ENCODE measurements at places on chromosomes 6 and 20.

DNA sequence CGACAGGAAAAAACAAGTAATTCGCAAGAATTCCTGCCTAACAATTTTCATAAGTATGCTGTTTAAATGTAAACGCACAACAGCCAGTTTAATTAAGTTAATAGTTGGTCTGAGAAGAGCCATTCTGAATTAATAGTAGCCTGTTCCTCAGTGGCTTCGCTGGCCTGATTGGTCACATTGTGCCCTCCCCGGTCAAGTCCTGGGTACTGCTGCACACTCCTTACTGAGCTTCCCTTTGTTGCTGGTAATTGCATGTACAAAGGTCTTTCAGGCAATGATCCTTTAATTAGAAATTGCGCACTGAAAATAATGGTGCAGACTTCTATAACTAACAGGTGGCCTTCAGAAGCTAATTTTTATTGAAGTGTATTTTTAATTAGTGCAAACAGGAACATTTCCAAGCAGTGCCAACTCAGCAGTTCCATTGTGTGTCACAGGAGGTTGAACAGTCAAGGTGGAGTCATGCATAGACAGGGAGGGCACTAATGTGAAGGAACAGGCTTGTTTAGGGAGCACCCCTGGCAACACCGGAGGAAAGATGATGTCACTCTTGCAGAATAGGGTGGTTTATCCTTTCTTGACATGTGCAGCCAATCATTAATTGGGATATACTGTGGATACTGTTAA lies 92.6 kb upstream of the SLC22A23 start:
- DNase-seq = no peak

- DNase-seq = peak; percentile 44
Measured at GRCh38 chr6:11251553-11252360, 19.3 kb upstream of the NEDD9 start.

DNA sequence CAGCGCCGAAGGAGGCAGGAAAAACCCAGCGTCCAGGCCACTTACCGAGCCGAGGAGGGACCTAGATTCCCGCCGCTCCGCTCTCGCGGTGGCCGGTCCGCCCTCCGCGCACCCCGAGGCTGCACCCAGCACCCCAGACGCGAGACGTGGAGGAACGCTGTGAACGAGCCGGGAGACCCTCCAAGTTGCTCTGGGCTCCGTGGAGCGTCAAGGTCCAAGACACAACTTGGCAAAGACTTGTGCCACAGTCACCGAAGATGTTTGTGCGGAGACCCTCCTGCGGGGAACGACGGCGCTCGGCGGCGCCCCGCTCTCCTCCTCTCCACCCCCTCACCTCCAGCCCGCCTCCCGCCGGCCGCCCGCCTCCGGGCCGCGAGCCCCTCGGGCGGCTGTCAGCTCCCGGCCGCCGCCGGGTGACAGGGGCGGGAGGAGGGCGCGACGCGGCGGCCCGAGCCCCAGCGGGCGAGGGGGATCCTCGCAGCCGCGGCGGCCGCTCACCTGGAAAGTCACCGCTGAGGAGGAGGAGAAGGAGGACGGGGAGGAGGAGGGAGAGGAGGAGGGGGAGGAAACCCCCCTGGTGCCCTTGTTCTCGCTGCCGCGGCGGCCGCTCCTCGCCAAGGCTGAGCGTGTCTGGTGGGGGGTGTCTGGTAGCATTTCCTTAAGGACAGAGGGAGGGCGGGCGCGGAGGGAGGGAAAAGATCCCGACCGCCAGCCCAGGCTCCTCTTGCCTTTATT lies 637 bp upstream of the HIVEP2 start:
- peak; percentile 63 for DNase-seq

DNA sequence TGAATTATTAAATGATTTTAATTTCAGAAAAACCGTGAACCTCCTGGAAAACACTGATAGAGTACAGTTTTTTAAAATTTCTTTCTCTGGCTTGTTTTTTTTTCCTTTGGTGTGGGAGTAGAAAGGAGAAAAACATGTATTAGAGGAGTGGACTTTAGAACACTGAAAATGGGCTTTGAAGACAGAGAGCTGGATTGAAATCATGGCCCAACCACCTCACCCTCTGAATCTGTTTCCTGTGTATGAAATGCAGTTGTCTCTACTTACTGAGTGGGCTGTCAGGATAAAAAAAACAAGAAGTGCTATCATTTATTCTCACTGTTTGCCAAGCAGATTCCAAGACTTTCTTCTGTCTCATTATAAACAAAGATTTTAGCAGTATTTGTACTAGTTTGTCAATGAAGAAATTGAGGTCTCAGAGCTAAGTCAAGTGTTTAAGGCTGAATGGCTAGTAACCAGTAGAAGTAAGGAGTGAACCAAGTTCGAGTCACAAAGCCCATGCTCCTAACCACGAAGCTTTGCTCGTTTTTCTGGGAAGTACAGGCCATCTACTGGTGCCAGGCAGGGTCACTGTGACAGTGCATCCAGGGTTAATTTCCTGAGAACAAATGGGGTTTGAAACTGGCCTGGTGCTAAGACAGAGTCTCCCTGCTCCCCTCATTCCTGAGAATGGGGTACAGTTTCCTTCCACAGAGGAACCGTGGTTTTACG lies 256.4 kb downstream of the TMEM242 start:
- DNase-seq = no peak

GRCh38 chr6:170028629-170029345 lies 262.1 kb downstream of the DLL1 start:
- DNase-seq = no peak

DNA sequence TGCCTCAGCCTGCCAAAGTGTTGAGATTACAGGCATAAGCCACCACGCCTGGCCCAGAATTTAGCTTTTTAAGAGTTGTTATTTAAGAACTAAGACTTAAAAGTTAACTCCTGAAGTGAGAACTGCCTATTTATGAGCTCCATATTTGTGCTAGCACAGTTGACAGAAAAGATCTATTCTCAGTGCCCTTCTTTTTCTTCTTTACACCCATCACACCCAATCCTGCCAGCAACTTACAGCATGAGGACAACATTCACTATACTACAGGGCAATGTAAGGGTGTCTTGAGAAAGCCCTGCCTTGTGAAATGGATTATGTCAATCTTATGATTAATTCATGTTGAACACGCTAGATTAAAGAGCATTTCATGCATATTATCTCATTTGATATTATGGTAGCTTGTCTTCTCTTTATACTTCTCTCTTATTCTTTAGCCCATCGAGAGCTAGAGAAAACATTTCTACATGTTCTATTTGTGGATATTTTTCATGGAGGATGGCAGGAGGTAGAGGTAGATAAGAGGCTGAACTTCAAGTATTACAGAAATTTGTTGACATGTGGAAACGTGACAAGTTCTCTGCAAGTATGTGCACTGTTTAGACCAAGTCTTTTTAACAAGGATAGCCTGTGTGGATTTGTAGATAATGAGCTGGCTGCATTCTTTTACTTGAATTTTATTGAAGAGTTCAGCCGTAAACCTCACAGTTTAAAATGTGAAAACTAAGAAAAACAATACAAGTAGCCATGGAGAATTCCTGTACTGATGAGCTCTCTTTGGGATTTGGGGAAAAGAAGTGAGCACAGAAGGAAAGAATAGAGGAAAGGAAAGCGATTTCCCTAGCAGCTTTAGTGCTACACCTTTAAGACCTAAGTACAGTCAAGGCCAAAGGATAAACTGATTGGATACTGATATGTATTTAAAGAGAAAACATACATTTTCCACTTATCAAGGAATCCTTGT lies 212.2 kb downstream of the ARHGAP18 start:
- DNase-seq = no peak

DNA sequence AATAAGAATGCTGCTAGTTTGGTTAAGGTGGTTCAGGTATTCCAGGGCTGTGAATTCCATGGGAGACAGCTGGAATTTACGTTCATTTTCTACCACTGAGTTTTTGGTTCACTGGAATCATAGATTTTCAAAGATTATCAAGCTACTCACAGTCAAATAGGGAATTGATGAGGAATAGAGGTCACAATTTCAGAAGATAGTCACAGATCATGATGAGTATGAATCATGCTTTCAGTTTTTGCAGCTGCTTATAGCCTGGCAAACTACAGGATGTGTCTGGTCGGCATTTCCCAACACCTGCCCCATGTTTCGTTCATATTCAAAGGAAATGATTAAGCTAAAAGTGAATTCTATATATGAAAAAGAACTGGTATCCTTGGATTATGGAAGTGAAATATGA lies 58.7 kb downstream of the BCKDHB start:
- DNase-seq = no peak

GRCh38 chr6:128519132-128519930 lies 1.1 kb downstream of the PTPRK start:
- peak; percentile 50 for DNase-seq

- DNase-seq = peak; percentile 41
Measured at GRCh38 chr20:59351157-59352040, 51.0 kb downstream of the EDN3 start.

DNA sequence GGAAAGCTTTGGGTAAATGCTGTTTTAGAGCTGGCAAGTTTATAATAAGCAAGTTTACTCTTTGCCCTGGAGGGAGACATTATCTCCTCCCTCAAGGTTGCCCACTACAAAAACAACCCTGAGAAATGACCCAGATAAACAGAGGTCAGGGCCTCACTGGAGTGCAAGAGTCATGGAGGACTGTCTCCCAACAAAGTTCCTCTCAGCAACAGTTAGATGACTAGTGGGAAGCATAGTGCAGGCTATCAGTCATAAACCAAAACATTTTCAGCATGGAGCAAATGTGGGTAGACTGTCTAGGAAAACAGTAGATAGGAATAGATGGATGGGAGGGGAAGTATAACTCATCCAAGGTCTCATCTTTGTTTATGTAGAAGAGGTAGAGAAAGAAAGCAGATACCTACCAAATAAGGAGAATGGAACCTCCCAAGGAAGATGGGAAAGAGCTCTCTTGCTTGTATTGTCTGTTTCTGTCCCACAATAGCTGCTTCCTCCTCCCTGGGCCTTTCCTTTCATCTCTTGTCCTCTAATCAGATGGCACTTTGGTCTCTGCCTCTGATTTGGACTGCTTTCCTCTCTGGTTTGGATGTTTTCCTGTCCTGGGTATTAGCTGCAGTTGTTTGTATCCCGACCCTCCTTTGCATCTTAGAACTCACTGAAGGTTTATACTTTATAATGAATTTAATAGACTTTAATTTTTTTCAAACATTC lies 95.4 kb downstream of the WASF1 start:
- DNase-seq = no peak

DNA sequence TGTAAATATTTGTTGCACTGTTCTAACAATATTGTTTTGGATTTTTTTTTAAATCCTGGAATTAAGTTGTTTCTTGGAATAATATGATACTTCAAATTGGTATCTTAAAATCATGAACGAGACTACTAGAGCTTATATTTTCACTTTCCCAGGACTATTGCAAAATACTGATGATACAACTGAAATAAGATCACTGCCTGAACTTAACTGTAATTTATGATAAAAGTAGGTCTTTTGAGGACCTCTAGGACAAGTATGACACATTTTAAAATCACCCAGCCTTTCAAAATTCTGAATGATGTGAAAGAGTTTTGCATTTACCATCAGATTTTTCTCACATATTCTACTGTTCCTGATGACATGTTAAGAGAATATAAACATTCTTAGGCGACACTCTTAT lies 8.6 kb upstream of the UBE2J1 start:
- DNase-seq = no peak

GRCh38 chr6:170140129-170140528 lies 150.7 kb downstream of the DLL1 start:
- no peak for DNase-seq

- DNase-seq = no peak
Measured at GRCh38 chr6:107665382-107665781, 158.7 kb downstream of the SCML4 start.

DNA sequence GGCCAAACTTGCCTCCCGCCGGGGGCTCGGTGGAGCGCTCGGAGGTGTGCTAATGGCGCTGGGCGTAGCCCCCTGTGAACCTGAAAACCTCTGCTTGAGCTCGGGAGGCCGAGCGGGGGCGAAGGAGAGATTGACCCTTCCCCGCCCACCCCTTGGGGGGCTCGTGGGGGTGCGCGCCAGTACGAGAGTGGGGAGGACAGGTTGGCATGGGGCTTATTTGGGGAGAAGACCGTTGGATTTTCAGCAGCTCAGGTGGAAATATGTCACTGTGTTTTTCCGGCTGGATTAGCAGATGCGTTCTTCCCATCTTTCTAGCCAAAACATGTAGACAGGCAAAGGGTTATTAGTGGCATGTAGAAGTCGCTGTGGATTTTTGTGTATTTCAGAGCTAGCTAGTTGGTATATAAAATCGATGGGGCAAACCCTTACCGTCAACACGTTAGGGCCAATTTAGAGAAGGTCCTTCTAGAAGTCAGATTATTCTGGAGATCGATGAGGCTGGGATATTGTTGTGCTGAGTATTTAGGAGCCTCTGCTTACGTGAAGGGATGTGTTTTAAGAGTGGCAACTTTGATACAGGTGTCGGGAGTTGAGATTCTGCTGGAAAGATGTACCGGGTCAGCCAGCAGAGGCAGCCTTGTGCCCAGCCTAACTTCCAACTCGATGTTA lies 525 bp downstream of the NCOA7 start:
- DNase-seq = peak; percentile 46

GRCh38 chr6:25179051-25179778 lies 100.0 kb upstream of the CARMIL1 start:
- no peak for DNase-seq

Measured in transverse colon (tissue), 4 donors.